Esophagus squamous epithelium (tissue), 5 donors: ENCODE measurements at places on chromosomes 2 and 18.

DNA sequence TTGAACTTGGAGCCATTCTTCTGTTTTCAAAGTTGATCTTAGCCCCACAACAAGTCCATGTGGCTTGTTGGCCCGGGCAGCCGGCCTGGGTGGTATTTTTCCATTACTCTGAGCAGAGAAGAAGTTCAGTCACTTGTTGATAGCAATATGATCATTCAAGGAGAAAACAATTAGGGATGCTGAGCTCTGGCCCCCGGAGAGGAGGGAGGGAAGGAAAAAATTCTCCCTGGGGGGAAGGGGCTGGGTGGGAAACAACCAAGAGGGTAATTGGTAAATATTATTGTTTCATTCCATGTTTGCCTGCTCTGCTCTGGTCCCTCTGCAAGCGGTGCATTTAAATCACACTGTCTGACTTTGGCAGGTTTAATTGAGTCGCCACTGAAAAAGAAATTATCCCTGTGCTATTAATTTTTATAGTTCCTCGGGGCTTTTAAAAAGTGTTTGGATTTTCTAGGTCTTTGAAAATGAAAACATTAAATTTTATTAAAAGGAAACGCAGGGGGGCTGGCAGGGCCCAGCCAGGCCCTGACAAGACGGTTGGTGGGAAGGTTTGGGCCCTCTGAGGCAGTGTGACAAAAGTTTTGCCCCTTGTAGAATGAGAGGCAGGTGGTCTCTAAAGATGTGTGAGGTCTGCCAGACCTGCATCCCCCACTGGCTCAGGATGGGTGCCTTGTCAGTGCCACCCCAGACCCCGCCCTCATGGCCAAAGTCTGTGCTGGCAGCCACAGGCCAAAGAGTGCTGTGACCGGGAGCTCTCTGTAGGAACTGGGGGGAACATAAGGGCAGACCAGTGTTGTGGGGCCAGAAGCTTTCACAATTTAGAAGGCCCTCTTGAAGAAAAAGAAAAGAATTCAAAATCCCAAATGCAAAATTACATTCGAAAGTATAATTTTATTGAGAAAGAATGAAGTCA, 52.5 kb upstream of the SLC14A2 start:
- DNase-seq, result no peak

DNA sequence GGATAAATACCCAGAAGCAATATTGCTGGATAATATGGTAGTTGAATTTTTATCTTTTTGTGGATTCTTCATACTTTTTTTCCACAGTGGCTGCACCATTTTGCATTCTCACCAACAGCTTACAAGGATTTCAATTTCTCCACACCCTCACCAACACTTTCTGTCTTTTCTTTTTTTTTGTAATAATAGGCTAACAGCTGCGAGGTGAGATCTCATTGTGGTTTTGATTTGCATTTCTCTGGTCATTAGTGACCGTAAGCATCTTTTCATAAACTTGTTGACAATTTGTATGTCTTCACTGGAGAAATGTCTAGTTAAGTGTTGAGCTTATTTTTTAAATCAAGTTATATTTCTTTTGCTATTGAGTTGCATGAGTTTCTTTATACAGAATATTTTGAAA, 17.6 kb upstream of the SLC9A2 start:
- no peak for DNase-seq

DNA sequence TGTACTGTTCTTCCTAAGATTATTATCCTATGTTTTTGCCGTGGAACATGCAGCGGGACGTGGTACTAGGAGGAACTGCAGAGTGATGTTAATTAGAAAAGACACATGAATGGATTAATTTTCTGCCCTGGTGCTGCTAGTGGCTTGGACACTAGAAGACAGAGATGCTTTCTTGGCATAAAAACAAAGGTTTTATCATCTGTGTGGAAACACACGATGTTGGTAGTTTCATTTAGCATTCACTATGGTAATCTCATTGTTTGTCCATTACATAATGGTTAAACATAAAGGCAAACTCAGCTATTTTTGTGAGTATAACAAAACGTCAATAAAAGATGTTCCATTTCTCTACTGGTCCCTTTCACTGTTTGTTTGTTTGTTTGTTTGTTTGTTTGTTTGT, 22.8 kb downstream of the COL6A3 start:
- DNase-seq, result no peak

GRCh38 chr2:169007356-169007755, 23.8 kb downstream of the ABCB11 start:
- no peak for DNase-seq

GRCh38 chr2:101766871-101767739, 69.6 kb downstream of the MAP4K4 start:
- no peak for DNase-seq

- no peak for DNase-seq
Measured at GRCh38 chr18:25425024-25425423, 73.1 kb upstream of the ZNF521 start.

DNA sequence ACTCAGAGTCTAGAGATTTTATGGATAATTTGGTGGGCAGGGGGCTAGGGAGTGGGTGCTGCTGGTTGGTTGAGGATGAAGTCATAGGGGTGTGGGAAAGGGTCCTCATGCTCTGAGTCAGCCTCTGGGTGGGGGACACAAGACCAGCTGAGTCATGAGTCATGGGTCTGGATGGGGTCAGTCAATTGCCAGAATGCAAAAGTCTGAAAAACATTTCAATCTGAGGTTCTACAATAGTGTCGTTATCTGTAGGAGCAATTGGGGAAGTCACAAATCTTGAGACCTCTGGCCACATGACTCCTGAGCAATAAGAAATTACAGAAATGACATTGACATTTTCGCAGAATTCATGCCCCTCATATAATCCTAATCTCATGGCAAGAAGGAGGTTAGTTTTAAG, 15.1 kb downstream of the NMS start:
- DNase-seq, result no peak

DNA sequence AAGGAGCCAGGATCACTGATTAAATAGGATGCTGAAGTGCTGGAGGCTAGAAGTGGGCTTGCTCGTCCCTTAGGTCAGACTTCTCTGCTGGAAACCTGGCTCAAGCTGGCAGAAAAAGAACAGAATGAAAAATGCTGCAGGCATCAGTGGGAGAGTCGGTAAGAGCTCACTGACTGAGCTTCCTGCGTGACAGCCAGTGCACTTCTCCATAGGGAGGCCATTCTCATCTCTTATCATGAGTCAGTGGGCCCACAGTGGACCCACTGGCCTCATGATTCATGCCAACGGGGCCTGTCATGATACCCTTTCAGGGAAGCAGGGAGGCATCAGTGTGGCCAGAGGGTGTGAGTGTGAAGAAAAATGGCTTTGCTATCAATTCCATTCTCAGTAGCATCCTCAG, 498.2 kb downstream of the PTPRM start:
- DNase-seq, result no peak

GRCh38 chr2:54466870-54467269, 10.7 kb downstream of the SPTBN1 start:
- no peak for DNase-seq

GRCh38 chr2:102359527-102359926, 3.9 kb downstream of the IL18R1 start:
- no peak for DNase-seq

DNA sequence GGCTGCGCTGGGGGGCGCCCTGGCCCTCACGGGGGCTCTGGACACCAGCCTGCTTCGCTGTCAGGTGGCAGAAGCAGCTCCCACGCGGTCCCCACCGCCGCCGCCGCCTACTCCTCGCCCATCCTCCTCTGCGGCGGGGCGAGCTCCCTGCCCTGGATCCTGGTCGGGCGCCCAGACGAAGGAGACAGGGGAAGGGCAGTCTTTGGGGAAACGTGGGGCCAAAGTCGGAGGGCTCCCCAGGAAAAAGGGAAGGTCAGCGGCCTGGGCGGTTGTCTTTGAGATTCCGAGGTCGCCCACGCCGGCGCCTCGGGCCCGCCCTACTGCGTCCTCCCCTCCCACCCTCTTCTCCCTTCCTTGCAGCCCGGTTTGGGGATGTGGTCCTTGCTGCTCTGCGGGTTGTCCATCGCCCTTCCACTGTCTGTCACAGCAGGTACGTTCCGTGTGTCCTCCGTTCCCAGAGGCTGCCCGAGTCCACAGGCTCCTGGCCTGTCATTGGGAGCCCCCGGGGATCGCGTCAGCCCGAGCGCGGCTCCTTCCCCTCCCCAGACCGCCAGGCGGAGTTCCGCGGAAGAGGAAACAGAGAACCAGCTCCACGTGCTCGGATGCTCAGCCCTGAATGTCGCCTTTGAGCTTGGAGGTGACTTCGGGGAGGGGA, 800 bp downstream of the IL1RL2 start:
- DNase-seq, result no peak

- no peak for DNase-seq
Measured at GRCh38 chr2:16853088-16853487, 187.5 kb upstream of the CYRIA start.

- DNase-seq, result peak; percentile 6
Measured at GRCh38 chr18:36128907-36129299, 237 bp downstream of the SLC39A6 start.

DNA sequence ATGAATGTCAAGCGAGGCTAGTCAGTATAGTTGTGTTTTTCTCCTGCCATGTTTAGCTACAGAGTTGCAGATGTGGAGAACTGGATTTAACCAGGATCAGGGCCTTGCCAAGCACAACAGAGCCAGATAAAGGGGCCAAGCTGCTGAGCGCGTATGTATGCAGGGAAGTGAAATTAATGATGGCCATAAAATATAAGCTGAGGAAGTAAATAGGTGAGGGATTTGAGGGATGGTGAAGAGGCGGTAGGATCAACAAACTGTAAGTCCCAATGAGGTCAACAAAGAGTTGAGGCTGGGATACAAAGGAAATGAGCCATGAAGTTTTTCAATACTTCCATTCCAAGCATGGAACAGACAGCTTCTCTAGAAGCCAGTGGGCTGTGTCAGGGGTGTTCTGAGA, 10.6 kb downstream of the LRP2 start:
- no peak for DNase-seq

- no peak for DNase-seq
Measured at GRCh38 chr2:238989484-238989883, 141.6 kb downstream of the TWIST2 start.

DNA sequence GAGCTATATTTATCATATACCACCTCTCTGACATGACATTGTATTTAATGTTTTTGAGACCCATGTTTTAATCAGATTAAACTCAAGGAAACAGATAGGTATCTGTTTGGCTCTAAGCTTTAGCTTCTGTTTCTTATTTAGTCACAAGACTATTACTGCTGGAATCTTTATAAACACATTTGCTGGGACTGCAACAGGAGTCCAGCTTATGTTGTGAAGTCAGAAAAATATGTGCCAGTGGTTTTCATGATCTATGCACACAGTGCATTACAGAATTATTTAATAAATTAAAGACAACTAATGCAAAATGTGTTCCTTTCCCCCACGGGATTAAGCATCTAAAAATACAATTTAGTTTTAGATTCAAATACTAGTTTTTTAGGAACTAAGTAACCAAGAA, 338.9 kb downstream of the ZEB2 start:
- no peak for DNase-seq

GRCh38 chr18:55179425-55179824, 220.2 kb upstream of the CCDC68 start:
- DNase-seq, result no peak

DNA sequence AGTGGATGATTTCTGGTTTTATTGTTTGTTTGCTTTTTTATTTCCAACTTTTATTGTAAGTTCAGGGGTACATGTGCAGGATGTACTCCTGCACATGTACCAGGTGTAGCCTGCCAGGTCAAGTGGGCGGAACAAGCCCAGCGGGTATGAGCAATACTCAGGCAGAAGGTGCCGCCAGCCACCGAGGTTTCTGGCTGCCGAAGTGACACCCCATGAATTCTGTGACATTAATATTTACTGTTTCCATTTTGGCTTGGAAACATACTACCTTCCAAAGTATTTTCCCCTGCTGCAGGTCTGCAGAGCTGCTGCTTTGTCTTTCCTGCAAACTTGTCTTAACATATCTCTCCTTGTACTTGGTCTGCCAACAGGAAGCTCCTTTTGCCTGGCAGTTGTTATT, 78.5 kb downstream of the PTPN4 start:
- DNase-seq, result no peak

DNA sequence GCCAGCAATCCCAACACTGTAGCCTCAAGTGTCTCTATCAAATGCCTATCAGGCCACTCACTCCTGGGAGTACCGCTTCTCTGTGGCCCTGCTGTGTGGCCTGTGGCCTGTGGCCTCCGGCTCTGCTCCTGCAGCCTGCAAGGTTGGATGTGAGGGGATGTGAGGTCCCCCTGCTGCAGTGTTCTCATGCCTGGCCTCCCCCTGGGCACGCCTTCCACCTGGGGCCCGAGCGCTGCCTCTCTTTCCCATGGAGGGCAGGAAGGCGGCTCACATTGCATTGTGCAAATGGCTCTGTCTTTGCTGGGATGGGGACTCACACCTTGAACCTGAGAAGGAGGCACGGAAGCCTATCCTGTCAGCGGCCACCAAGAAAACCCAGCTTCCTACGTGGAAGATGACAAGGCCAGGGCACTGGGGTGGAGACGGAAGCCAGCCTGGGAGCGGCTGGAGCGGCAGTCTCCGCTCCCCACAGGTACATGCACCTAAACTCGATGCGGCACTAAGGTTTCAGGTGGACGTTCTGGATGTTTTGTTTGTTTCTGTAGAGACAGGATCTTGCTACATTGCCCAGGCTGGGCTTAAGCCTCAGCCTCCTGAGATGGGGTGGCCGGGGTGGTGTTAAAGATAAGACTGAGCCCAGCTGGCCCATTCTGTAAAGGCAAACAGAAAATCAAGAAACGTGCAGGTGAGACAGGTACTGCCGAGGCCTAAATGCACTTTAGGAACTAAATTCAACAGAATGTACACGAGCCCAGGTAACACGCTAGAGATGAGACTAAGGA, 140.1 kb downstream of the HDAC4 start:
- DNase-seq, result no peak

DNA sequence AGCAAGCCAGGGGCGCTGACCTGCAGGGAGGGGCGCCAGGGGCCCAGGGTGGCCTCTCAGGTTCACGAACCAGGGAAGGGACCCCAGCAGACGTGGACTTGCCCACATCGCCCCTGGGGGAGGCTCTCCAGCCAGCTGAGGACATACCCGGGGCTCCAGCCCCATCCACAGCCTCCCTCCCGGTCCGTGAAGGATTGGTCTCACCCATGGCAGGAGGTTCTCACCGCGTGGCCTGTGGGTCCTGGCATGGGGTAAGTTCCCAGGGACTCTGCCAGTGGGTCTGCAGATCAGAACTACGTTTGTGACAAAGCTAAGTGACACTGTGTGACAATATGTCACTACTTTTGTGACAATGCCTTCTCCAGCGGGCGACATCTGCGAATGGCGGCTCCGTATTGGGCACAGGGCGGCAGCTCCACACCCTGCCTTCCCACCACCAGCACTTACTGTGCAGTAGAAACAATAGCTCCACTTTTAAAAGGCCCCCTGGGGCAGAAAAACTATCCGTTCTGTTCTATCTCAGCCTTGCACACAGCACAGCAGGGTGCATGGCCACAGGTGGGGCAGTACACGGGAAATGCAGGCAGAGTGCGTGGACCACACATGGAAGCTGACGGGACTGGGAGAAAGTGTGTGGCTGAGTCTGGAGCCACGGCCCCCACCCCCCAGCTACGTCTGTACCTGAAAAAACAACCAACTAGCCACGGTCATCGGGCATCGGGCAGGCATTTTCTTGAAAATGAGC, 65.2 kb upstream of the CTDP1 start:
- DNase-seq, result no peak

DNA sequence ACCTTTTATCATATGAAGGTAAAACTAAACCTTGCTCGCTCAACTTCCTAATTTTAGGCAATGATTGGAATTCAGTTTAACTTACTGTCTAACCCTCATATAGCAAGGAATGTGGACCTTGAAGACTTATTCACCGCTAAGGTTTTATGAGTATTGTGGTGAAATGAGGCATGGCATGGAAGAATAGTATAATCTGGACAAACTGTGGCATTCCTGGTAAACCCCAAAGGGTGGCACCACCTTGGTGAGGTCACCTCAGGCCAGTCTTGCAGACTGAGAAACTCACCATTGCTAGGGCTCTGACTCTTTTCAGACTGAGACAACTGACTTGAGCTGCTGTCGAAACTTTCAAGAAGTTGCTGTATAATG, 51.1 kb upstream of the EHBP1 start:
- no peak for DNase-seq
